Stimulated activated CD4-positive, alpha-beta T cell treated with anti-CD3 and anti-CD28 coated beads, TNF-alpha, amount 100 ng/mL, for 4 hours (primary cell): ENCODE measurements at places on chromosomes 4 and X.

DNA sequence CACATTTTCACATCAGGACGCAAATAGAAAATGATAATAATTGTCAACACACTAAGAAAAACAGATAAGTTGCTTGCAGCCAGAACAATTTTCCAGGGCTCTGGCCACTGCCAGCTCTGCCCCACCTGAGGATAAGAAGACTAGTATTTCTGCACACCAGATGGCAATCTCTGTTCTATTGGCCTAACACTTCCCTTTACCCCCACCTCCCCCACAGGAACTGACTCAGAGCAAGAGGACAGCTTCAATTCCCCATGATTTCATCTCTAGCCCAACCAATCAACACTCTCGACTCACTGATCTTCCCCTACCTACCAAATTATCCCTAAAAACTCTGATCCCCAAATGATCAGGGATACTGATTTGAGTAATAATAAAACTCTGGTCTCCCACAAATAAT is 164.0 kb downstream of the SMARCA1 start:
- no peak for DNase-seq

- DNase-seq, result no peak
Observed at GRCh38 chr4:19104176-19104575, 1082.6 kb upstream of the LCORL start.

DNA sequence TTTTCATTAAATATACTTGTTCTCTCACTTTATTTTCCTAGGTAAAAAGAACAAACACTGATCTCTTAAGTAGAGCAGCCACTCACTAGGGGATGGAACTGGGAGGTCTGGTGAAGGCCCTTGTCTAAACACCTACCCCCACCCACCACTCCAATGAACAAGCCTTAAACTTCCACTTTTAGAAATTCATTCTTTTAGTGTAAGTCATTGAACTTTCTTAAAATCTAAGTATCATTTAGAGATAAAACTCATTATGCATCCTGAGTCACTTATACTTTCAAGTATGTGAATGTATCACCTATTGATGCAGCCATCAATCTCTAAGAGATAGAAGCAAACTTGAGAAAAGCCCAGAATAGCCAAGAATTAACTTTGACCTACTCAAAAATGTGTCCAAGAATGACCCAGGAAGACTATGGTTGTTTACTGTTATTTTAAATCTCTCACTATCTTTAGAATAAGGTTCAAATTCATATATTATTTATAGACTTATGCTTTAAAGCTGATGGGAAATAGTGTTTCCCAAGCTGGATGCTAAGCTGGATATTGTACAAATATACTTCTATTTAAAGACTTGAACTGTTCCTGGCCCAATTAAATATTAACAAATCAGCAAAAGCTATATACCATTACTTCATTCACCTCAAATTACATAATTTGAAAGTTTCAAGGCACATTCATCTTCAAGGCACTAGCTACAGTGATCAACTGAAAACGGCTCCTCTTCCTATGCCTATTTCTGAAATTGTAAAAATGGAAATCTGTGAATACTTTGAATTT is 49.5 kb downstream of the CAMK2D start:
- DNase-seq, result no peak

GRCh38 chr4:11418610-11419009 is 10.1 kb downstream of the HS3ST1 start:
- no peak for DNase-seq

- DNase-seq, result no peak
Observed at GRCh38 chr4:140937866-140938265, 181.7 kb upstream of the TBC1D9 start.

DNA sequence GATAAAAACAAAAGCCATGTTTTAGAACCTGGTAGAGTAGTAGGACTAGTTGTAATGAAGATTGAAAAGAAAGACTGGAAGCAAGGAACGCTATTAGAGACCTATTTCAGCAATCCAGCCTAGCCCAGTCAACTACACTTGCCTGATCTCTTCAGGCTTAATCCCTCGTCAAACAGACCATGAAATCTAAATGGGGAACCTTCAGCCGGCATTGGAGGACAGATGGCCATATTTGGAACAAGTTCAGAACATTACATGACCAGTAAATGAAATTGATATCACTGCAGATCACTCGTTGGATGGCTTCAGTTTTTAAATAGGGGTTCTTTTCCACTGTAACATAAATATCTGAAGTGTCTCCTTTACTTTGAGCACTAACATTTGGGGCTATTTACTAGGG is 84.8 kb upstream of the WDR44 start:
- no peak for DNase-seq

GRCh38 chrX:100928660-100929613 is at the start of gene XKRX:
TSS of gene XKRX (minus strand) at chrX:100928917. CDS start at chrX:100928304, 613 bp downstream.
- DNase-seq, result no peak

DNA sequence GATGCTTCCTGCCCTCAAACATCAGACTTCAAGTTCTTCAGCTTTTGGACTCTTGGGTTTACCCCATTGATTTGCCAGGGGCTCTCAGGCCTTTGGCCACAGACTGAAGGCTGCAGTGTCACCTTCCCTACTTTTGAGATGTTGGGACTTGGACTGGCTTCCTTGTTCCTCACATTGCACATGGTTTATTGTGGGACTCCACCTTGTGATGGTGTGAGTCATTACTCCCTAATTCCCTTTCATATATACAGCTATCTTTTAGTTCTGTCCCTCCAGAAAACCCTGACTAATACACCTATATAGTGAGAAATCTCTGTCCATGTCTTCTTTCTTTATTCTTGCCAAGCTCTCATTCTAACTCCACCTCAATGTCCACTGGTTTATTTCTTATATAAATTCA is 736.9 kb upstream of the HS3ST1 start:
- no peak for DNase-seq

- DNase-seq, result no peak
Observed at GRCh38 chrX:139924069-139924695, 8.7 kb downstream of the ATP11C start.

DNA sequence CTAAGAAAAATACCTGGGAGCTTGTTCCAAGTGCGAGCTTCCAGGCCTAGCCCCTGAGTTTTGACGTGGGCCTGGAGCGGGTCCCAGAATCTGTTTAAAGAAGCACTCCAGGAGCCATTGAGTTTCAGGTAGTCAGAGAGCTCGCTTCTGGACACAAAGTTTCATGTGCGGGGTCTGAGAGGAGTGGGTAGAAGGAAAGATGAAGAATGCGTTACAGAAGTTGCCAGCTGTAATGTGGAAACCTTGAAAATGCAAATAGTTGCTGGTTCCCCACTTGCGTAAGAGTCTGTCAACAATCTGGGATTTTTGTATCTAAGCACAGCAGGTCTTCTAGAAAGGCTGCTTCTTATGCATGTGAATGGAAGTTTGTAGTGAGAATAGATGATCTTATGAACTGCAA is 77.5 kb upstream of the CLCN4 start:
- no peak for DNase-seq

DNA sequence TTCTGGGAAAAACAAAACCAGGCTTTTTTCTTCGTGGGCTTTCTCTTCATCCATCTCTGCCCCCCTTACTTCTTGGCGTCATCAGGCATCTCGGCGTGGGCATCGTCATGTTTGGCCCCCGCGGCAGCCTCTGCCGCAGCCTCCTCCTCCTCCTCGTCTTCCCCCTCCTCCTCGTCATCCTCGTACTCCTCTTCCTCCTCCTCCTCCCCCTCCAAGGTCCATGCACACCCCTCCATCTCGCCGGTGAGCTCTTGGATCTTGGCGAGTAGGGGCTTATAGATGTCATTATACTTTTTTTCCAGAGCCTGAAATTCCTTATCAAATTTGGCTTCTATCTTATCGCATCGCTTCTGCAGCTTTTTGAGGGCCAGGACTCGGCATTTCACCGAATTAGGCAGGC is 488 bp downstream of the NAP1L5 start:
- no peak for DNase-seq

GRCh38 chrX:12986164-12986779 is 11.4 kb downstream of the TMSB4X start:
- no peak for DNase-seq

DNA sequence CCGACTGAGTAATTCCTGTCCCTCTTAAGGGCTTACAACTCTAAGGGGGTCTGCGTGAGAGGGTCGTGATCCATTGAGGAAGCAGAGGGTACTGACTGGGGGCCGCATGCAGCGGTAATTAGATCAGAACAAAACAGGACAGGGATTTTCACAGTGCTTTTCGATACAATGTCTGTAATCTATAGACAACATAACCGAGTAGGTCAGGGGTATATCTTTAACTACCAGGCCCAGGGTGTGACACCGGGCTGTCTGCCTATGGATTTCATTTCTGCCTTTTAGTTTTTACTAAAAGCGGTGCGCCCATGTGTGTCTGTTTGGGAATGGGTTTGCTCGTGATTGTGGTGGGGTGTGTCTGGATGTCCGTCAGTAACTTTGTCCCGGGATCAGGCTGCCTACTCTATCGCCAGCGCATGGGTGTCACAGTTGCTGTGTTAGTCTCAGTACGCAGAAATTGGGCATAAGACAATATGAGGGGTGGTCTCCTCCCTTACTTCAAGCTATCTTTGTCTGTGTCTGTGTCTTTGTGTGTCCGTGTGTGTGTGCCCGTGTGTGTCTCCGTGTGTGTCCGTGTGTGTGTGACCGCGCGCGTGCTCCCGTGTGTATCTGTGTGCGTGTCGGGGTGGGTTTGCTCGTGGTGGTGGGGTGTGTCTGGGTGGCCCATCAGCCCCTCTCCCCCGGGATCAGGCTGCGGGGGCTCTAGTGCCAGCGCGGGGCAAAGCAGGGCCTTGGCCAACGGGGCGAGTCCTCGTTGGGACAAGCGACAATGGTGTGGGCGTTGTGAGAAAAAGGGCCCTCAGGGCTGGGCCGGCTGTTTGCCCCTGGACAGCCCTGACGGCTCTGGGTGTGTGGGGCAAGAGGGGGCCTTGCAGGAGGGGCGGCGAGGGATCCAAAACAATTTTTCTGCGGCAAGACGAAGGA is 10.4 kb downstream of the FRG2 start:
- DNase-seq, result no peak

DNA sequence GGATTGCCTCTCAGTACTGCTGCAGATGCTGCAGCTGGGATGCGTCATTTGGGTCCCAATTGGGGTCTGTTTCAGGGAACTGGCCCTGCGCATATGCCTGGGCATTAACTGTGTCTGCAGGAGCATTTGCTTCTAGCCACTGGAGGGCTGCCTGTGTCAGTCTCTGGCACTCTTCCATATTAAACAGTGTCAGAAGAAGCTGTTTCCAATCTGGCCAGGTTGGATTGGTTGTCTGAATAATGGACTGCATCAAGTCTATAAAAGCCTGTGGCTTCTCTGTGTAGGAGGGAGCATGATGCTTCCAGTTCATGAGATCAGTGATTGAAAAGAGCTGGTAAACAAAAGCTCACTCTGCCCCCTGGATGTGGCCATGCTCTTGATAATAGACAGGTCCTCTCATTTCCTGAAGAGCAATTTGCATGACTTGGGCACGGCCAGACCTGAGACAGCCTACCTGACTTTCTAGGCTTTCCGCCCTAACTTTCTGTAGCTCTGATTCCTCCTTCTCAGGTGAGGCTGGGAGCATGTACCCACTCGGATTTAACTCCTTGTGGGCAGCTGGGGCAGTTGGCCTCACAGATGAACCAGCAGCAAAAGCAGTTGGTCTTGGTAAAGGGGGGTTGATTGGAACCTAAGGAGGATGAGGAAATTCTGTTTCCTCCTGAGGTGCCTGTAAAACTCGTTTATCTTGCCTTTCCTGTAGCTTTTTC is 29.2 kb downstream of the SULT1E1 start:
- DNase-seq, result no peak

GRCh38 chr4:73761856-73762255 is 21.5 kb downstream of the CXCL8 start:
- DNase-seq, result no peak

- no peak for DNase-seq
Observed at GRCh38 chr4:74474345-74475090, 29.6 kb downstream of the AREG start.

- DNase-seq, result no peak
Observed at GRCh38 chrX:54427837-54428424, 12.3 kb upstream of the TSR2 start.

DNA sequence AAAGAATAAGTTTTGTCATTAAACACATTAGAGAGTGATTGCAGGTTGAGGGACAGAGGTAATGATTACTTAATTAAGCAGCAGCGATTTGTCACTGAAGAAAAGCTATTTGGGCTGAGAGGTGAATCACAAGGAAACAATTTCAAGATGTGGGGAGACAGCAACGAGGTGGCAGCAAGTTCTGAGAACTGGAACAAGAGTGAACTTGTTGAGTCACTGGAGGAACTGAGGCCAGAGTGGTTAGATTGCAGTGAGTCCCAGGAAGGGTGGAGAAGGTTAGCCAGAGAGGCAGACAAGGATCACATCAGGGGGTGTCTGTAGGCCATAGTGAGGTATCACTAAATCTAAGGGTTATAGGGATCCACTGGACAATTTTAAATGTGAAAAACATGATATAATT is 57.9 kb upstream of the TMPRSS11A start:
- no peak for DNase-seq

- DNase-seq, result no peak
Observed at GRCh38 chr4:43276321-43276720, 383.8 kb downstream of the GRXCR1 start.

GRCh38 chrX:17032351-17032750 is 85.9 kb downstream of the REPS2 start:
- DNase-seq, result no peak

- DNase-seq, result no peak
Observed at GRCh38 chrX:143429131-143429530, 88.1 kb downstream of the SPANXN3 start.

- DNase-seq, result no peak
Observed at GRCh38 chrX:72121383-72121782, 10.3 kb downstream of the RTL5 start.

GRCh38 chr4:121721700-121722099 is 24.9 kb upstream of the ANXA5 start:
- no peak for DNase-seq

- DNase-seq, result no peak
Observed at GRCh38 chrX:20309806-20310205, 43.1 kb upstream of the RPS6KA3 start.

DNA sequence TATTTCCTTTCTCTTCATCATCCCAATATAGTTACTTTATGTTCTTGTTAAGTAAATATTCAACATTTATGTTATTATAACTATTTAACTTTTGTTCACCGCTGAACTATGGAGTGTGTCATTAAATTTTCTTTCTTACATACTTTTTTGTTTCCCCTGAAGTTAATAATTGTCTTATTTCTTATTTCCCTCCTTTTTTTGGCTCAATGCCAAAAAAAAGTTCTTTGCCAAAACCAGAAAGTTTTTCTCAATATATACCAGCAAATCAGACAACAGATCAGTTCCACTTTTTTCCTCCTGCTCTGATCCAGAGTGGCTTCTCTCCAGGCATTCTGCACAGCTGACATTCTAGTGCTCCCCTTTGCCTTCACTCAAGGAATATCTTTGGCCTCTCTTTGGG is 187.0 kb upstream of the PPARGC1A start:
- no peak for DNase-seq

- no peak for DNase-seq
Observed at GRCh38 chr4:22921936-22922335, 229.2 kb downstream of the GBA3 start.
